Activated gamma-delta T cell treated with anti-CD3 and anti-CD28 coated beads, Interleukin-2, amount 50 U/mL, for 16 hours (primary cell): ENCODE measurements at places on chromosomes 6 and 20.

DNA sequence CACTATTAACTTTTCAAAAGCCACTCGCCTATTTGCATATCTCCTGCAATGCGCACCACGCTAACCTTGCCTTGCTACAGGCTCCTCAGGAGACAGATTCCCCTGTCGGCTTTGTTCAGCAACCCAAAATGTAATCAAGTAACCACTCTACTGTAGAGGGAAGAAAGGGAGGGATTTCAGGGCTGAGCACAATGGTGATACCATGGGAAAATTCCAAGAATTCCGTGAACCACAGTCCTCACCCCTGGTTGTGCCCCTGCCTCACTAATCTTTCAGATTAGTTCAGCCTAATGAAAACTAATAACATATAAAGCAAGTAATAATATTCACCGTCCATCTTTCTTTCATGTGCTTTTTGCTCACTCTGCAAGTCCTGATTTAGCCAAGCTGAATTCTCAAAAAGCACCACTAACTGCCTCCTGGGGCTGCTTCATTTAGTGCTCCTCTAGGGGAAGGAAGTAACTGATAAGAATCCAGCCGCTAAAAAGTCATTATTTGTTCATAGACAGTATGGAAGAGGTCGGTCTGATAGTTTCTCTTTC is 6.6 kb downstream of the CITED2 start:
- no peak for DNase-seq

DNA sequence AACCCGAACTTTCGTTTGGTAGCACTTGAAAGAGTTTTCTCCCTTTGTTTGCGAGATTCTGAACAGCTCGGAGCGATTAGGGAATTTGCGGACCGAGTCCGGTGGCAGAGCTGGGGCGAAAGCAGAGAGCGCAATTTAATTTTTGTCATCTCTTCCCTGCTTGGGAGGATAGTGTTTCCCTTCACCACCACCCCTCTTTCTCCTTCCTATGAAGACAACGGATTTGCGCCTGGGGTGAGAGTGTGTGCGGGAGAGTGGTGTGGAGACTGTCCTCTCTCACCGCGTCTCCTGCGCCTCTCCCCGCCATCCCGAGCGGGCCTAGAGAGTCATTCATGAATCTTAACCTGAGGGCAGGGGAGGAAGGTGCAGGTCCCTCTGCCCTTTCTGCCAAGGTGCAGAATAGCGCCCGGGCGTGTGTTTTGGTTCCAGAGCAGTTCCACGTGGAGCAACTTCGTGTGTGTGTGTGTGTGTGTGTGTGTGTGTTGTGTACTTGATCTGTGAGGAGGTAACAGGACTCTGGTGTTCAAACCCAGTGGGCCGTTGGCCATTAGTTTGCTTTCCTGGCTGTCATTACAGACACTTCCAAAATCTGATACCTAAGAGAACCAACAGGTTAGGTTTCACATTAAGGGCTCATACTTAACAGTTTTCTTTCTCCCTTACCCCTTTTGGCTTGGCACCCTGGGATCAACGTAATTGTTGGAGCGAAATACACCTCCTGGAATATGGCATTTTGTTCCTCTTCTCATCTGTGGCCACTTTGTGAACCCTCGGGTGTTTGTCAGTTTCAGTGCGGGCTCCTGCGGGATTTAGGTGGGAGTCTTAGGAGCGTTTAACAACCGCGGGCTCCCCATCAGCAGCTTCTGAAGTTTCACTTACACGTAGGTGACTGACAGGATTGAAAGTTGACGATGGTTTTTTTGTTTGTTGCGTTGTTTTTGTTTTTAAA is 1.8 kb downstream of the EYA4 start:
- no peak for DNase-seq

DNA sequence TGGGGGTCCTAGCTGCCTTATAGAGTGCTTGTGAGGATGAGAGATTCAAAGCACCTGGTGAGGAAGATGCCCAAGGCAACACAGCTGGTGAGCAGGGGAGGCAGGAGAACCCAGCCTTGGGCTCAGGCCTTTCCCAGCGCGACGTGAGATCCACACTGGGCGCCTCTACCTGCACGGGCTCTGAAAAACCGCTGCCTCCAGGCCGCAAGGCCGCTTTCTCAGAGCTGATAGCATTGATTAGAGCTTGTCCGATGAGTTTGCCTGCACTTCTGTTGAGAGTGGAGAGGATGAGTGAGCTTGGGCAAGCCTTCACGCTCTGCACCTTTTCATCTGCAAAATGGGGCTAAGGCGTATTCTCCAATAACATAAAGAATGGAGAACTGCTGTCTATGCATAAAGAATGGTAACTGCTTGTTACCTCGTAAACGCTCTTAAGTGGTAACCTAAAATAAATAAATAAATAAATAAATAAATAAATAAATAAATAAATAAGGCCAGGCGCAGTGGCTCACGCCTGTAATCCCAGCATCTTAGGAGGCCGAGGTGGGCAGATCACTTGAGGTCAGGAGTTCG is 916 bp downstream of the PABPC1L start:
- DNase-seq = no peak

- DNase-seq = no peak
Observed at GRCh38 chr6:34746104-34746846, 11.0 kb upstream of the SNRPC start.

DNA sequence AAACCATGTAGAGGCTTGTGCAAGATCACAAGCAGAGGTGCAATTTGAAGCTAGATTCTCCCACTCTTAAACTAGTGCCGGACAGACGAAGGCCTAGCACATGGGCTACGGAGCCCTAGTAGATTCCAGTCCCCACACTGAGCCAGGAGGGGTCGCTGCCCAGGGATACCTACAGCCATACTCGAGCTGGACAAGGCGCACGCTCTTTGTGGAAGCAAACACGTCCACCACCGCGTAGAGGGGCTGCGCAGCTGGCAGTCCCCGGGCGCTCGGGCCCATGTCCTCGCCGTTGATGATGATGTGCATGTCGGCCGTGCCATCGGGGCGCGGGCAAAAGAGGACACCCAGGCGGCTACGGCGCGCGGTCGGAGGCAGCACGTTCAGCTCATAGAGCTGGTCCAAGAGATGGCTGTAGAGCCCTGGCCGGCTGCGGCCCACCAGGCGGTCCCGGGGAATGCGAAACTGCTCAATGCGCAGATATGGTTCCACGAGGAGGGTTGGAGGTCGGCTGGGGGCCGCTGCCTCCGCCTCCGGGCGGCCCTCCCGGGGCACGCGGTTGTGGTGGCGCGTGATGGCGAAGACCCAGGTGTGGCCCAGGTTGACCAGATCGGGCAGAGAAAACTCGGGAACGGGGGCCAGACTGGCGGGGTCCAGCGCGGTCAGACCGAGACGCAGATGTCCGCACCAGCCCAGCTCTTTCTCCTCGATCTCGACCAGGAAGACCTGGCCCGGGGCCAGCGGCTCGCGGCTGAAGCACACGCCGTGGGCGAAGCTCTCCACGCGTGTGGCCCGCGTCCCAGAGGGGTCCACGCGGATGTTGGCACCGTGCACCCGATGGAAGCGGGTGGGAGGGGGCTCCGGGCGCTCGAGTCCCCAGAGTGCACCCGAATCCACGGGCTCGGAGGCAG is 677 bp downstream of the NEURL2 start:
- DNase-seq = no peak

DNA sequence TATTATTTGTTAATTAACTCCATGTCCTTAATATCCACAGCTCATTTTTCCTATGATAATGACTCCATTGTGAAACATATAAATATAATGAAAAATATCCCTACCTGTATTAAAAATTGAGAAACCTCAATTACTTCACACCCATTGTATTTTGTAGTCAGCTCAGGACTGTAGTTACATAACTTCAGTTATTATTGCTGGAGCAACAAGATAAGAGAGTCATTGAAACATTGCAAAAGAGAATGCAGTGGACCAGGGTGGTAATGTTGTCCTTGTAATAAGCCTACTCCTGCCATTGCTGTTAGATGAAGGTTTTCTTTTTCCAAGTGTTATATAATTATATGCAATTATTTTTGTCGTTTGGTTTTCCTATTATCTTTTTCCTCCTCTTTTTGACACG is 184.4 kb downstream of the PRL start:
- DNase-seq = no peak
